ENCODE measurements at places on chromosomes 1 and 21.

DNA sequence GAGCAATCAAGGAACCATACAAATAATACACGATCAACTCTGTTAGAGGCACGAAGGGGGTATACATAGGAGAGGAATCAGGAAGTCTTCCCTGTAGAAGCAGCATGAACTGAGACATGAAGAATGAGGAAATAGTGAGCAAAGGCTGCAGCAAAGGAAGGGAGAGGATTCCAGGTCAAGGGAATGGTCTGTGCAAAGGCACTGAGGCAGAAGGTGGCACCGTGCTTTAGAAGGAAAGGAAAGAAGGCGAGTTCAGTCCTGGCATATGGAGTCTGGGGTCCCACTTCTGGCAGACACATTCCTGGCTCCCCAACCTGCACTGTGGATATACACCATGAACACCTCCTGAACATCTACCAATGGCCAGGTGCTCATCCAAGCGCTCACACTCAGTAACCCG lies 56.1 kb downstream of the GLIS1 start:
- no peak for DNase-seq

DNA sequence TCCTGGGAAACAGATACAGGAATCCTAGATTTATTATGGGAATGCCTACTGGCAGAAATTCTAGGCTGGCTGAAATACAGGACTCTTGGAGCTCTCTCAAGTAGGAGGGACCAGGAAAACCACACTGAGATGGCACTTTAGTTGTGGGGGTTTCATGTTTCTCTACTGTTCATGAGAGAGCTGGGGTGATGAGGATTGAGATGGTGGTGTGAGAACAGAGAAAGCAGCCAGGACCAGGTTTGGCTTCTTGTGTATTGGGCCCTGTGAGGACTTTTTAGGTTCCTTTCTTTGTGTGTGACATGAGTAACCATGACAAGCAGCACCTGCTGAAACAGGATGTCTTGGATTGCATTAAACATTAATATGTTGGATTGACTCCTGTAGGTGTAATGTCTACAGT lies 4.9 kb downstream of the ARID1A start:
- no peak for DNase-seq

- DNase-seq: no peak
These were observed 98.7 kb upstream of the PDC start for GRCh38 chr1:186559601-186560116.

DNA sequence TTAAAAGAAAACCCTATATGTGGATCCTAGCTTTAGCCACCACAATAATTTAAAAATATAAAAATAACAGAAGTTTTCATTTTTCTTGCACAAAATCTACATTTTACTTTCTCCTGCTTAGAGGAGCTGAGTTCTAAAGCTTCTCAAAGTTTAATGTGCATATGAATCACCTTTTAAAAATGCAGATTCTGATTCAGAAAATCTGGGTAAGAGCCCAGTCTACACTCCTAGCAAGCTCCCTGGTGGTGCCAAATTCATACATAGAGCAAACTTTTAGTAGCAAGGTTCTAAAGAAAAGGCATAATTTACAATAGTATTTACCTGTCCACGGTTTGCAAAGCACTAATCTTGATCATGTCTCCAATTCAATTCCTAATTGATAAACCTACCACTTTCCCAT lies 19.3 kb downstream of the RSBN1 start:
- DNase-seq: no peak

- no peak for DNase-seq
These were observed 29.1 kb upstream of the CAPZB start for GRCh38 chr1:19514391-19514831.

DNA sequence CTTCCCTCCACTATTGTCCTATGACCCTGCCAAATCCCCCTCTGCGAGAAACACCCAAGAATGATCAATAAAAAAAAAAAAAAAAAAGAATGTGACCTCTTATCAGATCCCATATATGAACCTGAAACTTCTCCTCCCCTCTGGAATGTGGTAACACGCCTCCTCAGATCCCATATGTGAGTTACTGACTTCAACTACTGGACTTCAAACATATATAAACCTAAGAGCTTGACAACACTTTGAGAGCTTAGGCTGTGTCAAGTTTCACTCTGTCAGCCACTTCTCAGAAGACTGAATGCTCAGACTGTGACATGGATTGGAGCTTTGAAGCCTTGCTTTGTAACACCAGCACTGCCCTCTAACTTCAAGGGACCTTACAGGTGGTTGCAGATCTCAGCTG lies 148.4 kb downstream of the COP1 start:
- DNase-seq: no peak

DNA sequence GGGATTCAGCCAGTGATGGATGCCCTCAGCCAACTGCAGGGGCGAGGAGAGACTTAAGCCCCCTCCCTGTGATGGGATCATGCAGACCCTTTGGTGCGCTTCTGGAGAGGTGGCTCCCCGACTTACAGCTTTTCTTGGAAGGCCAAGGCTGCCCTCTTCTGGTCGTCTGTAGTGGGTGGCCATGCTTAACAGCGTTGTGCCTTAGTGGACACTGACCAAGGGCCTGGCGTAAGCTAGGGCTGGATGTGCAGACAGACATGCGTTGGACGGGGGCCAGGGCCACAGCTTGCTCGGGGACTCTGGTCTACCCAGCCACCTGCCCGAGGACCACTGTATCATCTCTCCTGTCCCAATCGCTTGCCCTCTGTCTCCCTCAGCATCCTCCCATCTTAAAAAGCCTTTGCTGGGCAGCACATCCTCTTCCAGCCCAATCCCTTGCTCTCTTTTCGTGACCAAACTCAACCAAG lies 5.5 kb downstream of the AZIN2 start:
- DNase-seq: peak; percentile 72

DNA sequence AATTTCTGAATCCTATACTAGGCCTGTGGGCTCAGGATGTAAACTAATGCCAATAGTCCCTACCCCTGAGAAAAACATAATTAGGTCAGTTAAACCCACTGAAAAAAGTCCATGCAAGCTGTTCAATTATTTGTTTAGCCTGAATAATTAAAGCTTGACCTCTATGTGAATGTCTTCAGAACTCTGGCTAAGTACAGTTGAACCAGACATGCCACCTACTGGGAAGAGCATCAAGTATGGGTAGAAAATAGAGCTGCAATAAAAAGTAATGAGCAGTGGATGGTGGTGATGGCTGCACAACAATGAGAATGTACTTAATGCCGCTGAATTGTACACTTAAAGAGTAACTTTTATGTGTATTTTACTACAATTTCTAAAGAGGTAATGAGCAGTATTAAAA lies 23.6 kb upstream of the SLC19A2 start:
- DNase-seq: no peak

- DNase-seq: no peak
These were observed 97.0 kb downstream of the DISP1 start for GRCh38 chr1:222911866-222912265.

DNA sequence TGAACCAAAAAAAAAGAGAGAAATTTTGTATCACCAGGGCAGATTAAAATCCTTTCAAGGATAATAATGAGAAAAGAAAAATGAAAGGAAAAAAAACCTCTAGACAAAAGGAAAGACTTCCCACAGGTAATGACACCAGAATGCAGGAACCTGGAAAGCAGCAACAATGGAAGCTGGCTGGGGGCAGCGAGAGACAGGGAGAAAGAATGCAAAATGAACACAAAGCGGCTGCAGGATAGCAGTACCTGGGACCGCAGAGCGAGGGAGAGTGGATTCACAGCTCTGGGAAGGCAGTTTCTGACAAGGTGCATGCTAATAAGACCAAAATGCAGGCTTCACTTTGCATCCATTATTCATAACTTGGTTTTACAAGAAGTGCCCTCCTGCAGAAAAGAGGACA lies 349.0 kb downstream of the SIPA1L2 start:
- no peak for DNase-seq

DNA sequence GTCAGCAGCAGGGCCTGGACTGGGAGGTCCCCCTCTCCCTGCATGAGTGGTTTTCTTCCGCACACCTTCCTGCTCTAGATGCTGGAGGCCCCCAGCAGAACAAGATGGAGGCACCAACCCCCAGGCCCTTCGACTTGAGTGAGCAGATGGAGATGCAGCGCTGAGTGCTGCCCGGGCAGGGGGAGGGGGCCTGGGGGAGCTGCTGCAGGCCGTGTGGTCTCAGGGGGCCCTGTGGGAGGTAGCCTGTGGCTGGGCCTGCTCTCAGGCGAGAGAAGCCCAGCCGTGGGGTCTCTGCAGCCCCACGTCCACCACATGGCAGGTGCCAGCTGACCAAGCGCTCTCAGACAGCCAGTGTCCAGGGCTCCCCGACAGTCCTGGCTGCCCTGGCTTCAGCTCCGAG lies 1.2 kb upstream of the FAAP20 start:
- no peak for DNase-seq

- no peak for DNase-seq
These were observed 3.7 kb downstream of the ELF3 start for GRCh38 chr1:202014060-202014459.

DNA sequence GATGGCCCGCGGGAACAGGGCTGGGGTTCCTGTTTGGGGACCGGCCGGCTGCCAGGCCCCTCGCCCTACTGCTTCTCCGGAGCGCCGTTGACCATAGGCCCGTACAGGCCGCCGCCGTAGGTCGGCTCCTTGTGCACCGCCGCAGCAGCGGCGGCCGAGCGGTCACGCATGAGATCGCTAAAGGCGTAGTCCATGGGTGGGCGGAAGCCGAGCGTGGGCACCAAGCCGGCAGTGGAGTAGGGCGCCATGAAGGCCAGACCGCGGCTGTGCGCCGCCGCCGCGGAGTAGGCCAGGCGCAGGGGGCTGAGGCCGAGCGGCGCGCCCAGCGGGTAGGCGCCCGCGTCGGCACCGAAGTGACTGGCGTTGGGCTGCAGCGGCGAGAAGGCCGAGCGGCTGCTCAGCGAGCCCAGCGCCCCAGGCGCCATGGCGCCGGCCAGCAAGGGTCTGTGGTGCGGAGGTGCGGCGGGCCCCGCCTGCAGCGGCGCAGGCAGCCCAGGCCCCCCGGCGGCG lies 4.6 kb downstream of the DMRTA2 start:
- no peak for DNase-seq

DNA sequence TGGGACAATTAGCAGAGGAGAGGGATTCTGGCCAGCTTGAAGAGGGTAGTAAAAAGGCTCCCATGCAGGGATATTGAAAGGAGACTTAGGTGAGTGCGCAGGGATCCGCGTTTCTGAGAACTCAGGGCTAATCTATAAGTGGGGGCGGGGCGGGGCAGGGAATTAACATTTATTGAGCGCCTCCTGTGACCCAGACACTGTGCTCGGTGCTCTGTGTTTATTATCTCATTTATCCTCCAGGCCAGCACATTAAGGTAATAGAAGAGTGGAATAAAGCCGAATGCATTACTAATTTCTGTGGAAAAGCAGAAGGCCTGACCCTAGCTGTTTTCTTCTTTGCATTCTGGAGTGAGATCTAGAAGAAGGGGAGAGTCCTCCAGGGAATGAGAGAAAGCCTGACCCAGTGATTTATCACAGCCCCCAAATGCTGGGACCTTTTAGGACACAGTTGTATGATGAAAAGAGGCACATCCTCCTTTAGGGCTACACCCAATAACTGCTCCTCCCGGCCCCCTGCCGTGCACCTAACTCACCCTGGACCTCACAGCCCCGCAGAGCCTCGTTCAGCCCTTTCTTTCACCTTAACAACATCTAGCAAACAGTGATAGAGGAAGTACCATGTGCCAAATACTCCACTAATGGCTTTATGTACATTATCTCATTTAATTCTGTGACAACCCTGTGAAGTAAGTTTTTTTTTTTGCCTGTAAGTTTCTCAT lies 317.6 kb downstream of the PBX1 start:
- no peak for DNase-seq

DNA sequence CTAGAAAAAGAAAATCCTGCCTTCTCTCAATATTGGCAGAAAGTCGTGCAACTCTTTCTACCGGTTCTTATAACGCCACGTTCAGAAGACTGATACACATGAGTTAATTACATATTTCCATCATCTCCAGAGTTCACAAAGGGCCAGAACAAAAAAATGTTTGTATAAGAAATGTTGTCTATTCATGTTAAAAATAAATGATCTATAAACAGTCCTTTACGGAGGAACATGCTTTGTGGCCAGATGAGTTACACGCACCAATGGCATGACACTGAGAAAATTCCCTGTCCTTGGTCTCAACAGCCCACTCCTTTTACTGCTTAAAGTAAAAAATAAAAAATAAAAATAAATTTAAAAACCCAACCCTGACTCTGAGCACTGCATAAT lies 29.5 kb downstream of the C2CD2 start:
- DNase-seq: no peak

GRCh38 chr1:42806593-42806992 lies 10.3 kb upstream of the ERMAP start:
- DNase-seq: no peak

- DNase-seq: no peak
These were observed 11.2 kb downstream of the SPATA46 start for GRCh38 chr1:162365284-162366020.

- DNase-seq: no peak
These were observed 25.6 kb downstream of the H6PD start for GRCh38 chr1:9260059-9260766.

- no peak for DNase-seq
These were observed 15.2 kb downstream of the GPR161 start for GRCh38 chr1:168121401-168122011.

DNA sequence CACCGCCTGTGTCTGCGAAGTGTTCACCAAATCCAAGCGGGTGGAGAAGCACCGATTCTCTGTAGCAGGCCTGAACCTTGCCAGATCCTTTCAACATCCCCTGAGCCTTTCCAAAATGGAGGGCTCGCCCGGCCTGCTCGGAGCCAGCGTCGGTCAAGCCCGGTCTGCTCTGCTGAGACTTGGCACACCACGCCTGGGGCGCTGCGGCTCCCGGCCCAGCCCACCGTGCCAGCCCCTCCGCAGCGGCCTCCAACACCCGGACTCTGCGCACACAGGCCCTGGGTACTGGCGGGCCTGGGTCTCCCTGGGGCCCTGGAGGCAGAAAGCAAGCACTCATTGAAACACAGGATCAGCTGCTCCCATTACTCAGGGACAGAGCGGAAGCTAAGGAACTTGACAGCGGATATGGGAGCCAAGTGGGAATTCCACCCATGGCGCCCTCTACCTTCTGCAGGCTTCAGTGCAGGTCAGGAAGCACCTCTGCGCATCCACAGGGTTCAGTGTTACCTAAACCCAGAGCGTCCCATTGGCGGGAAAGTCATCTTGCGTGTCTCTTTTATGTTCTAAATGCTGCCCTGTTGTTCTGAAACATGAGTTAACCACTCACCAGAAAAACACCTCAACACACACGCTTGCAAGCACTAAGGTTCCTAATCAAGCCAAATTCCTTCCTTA lies 159.9 kb downstream of the ZBTB18 start:
- DNase-seq: no peak

GRCh38 chr1:86706018-86706635 lies 1.8 kb downstream of the SH3GLB1 start:
- no peak for DNase-seq

GRCh38 chr21:41678924-41679318 lies 87.9 kb downstream of the RIPK4 start:
- peak; percentile 21 for DNase-seq

Data from C1 segment of cervical spinal cord (tissue), 14 donors.